ENCODE measurements at places on chromosomes 11 and 22. TPM values are rescaled to one million over a fixed set of nuclear protein-coding genes. Genes with fewer than 3 reads are reported as not detected.

The CDC42EP2 gene
- total RNA-seq = 17.6 TPM

The BTBD18 gene
- total RNA-seq = not detected

- no peak for DNase-seq
Measured at GRCh38 chr11:25961539-25961938, 370.4 kb upstream of the ANO3 start.

GRCh38 chr11:116732271-116733042 lies 40.3 kb downstream of the BUD13 start:
- DNase-seq = no peak

- DNase-seq = no peak
Measured at GRCh38 chr11:11476971-11477645, 124.1 kb upstream of the CSNK2A3 start.

GRCh38 chr11:2298795-2299761 lies 2.6 kb downstream of the C11orf21 start:
- DNase-seq = no peak
